Head of caudate nucleus (tissue), 42 donors: ENCODE measurements at places on chromosomes 11 and 22.

- DNase-seq = peak; percentile 63
Observed at GRCh38 chr11:63537293-63538101, 889 bp downstream of the PLAAT4 start.

DNA sequence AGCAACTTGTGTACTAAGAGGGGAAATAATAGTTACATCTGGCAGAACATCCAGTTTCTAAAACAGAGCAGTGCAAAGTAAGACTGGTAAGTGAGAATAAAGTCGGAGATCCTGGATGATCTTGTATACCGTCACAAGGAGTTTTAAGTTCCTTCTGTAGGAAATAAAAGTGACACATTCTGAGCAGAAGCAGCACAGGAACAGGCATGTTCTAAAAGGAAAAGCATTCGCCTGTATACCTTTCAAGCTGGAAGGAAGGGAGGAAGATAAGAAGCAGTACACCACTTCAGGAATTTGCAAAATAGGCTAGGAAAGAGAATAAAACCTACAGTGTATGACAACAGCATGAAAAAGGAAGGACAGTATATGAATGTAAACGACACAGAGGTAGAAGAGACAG lies 106.2 kb upstream of the TP53AIP1 start:
- DNase-seq = no peak

DNA sequence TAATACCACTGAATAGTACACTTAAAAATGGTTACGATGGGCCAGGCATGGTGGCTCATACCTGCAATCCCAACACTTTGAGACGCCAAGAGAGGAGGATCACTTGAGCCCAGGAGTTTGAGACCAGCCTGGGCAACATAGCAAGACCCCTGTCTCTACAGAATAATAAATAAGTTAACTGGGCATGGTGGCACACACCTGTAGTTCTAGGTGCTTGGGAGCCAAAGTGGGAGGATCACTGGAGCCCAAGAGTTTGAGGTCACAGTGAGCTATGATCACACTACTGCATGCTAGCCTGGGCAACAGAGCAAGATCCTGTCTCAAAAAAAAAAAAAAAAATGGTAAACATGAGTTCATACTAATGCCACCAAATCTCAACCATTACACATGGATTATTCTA lies 61.3 kb downstream of the CD6 start:
- no peak for DNase-seq

GRCh38 chr11:36817336-36817965 lies 219.4 kb upstream of the RAG2 start:
- no peak for DNase-seq

GRCh38 chr11:126808296-126808695 lies 192.3 kb downstream of the KIRREL3 start:
- DNase-seq = no peak

GRCh38 chr11:47132490-47132889 lies 44.2 kb downstream of the ARFGAP2 start:
- DNase-seq = no peak

DNA sequence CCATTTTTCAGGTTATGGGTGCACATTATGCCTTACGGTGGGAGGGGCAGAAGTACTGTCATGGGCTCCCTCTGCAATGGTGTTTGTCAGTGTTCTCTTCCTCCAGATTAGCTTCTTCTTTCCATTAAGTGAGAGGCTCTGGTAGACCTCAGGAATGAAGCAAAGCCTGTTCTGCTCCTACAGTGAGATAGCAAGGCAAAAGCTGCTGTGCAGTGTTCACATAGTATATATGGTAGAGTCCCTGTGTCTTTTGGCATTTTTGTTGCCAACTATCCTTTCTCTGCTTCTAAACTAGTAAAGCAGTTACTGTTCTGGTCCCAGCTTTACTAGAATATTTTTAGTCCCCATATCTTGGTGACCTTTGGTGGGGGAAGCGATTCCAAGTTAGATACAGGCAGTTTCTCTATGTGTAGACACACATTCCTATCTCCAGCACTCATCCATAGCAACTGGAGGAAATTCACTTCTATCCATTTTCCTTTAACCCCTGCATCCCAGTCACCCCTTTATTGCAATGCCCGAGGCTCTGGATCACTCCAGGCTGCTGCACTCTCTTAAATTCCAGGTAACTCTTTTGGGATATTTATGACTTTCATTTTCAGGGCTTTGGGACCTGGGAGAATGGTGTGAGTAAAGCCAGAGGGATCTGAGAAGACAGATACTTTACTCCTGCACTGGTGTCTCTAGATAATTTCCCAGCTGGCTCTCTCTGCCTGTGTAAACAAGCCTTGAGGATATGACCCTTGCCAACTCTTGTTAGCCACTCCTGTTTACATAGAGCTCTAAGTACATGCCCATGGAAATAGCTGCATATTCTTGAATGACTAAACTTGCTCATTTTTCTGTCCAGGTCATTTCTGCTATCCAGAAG lies 3.9 kb upstream of the TRIM34 start:
- DNase-seq = no peak

GRCh38 chr11:31424652-31425051 lies 55.0 kb downstream of the DNAJC24 start:
- no peak for DNase-seq

DNA sequence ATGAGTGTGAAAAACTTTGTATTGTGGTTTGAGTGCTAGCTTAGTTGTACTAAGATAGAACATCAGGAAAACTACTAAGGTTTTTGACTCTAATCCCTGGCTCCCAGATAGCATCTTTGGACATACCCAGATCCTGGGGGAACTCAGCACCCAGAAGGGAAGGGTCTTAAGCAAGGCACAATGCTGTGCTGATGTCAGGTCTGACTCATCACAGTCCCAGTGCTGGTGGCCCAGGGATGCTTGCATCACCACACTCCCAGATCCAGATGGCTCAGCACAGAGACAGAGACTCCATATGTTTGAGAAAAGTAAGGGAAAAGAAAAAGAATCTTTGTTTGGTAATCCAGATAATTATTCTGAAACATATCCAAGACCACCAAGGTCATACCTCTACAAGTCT lies 18.3 kb upstream of the OR56A3 start:
- DNase-seq = no peak

DNA sequence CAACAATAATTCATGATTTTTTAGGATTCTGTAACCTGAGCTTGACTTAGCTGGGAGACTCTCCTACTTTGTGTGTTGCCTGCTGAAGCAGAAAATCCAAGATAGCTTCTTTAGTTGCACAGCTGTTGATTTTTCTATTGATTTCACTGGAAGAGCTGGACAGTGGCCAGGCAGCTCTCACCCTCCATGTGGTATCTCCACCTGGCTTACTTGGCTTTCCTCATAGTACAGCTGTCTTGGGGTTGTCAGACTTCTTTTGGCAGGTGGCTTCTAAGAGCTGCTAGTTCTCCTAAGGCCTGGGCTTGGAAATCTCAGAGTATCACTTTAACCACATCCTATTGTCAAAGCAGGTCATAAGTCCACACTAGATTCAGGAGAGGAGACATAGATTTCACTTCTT lies 130.8 kb upstream of the SPON1 start:
- no peak for DNase-seq

- DNase-seq = no peak
Observed at GRCh38 chr11:134388590-134388989, 23.5 kb downstream of the B3GAT1 start.

- no peak for DNase-seq
Observed at GRCh38 chr11:77074626-77075221, 8.0 kb downstream of the CAPN5 start.

GRCh38 chr11:87572881-87573280 lies 535.1 kb downstream of the TMEM135 start:
- DNase-seq = no peak

DNA sequence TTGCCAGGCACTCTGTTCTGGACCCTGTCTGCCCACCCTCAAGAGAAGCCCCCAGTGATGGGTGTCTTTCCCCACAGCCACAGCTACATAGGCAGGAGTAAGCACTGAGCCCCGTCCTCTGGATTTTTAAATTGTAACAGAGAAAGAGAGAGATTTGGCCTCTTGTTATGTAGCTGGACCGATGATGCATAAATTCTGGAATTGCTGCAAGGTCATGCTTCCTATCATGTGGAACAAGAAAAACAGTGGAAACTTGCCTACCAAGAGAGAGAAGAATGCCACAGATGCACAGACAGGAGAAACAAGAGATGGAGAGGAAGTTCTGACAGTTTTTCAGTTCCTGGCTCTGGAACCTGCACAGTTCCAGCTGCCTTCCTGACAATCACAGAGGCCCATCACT lies 150.2 kb downstream of the ETS1 start:
- DNase-seq = no peak

- peak; percentile 31 for DNase-seq
Observed at GRCh38 chr11:88552379-88553062, 215.0 kb upstream of the CTSC start.

- no peak for DNase-seq
Observed at GRCh38 chr22:28922540-28923244, 39.3 kb downstream of the ZNRF3 start.

DNA sequence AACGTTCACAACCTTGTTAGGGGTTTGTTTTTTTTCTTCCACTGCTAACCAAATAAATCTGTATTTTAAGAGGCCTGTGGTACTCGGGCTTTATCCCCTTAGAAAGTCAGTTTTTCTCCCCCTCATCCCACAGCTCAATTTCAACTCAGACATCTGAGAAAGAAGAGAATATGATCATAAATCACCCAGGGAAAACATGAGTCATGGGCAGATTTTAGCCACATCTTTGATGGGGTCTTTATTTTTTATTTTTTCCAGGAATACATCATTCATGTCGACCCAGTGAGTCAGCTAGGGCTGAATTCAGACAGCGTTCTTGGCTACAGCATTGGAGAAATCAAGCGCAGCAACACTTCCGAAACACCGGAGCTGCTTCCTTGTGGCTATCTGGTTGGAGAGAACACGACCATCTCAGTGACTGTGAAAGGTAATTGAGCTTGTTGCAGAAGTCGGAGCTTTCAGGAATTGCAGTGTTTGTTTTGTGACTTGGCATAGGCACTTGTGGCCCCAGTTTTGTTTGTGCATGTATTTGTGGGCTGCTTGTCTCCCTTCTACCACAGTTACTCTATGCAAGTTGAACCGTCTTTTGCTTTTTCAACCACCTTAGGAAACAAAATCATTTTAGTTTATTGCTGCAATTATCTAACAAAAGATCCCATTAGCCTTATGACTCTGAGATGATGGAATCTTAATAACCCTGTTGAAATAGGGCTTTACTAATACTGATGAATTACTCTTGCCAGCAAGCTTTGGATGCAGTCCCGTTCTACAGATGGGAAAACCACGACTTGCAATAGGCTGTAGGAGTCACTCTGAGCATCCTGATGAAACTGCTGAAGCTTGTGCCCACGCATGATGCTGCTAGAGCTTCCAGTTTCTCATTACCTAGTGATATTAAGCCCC lies 62.7 kb downstream of the DBX1 start:
- DNase-seq = no peak

DNA sequence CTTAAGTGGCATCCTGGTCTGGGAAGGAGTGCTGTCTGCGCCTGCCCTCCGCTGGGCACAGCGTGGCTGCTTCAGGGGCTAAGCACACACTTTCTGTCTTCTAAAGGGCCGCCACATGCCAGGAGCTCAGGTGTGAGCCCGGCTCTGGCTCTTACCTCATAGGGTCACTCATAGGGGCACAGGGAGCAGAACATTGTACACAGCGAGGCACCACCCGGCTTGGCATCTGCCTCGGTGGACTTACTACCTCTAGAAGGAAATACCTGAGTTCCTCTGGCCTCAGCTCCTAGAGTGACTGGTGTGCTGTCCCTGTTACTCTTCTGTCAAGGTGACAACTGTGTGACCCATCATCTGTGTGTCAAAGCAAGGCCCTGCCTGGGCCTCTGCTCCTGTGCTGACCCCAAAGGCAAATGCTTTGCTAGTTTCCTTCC lies 13.4 kb downstream of the NEAT1 start:
- no peak for DNase-seq

DNA sequence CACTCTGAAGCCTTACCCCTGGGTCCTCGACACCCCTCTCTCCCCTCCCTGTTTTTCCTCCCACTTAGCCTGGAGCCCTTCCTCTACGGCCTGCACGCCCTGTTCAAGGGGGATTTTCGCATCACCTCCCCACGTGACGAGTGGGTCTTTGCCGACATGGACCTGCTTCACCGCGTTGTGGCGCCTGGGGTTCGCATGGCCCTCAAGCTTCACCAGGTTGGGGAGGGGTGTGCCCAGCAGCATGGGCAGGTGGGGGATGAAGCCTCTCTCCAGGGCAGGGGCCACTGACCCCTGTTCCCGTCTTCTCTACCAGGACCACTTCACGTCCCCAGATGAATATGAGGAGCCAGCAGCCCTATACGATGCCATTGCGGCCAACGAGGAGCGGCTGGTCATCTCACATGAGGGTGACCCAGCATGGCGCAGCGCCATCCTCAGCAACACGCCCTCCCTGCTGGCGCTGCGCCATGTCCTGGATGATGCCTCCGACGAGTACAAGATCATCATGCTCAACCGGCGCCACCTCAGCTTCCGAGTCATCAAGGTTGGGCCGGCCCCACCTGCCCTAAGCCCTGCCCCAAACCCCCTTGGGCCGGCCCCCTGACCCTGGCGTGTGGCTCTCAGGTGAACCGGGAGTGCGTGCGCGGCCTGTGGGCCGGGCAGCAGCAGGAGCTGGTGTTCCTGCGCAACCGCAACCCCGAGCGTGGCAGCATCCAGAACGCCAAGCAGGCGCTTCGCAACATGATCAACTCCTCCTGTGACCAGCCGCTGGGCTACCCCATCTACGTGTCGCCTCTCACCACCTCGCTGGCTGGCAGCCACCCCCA lies 2.8 kb upstream of the SIPA1 start:
- no peak for DNase-seq

GRCh38 chr11:75339685-75340409 lies 11.6 kb downstream of the ARRB1 start:
- no peak for DNase-seq
